ENCODE measurements at places on chromosomes 16 and 17. TPM values are rescaled to one million over a fixed set of nuclear protein-coding genes. Genes with fewer than 3 reads are reported as not detected.

DNA sequence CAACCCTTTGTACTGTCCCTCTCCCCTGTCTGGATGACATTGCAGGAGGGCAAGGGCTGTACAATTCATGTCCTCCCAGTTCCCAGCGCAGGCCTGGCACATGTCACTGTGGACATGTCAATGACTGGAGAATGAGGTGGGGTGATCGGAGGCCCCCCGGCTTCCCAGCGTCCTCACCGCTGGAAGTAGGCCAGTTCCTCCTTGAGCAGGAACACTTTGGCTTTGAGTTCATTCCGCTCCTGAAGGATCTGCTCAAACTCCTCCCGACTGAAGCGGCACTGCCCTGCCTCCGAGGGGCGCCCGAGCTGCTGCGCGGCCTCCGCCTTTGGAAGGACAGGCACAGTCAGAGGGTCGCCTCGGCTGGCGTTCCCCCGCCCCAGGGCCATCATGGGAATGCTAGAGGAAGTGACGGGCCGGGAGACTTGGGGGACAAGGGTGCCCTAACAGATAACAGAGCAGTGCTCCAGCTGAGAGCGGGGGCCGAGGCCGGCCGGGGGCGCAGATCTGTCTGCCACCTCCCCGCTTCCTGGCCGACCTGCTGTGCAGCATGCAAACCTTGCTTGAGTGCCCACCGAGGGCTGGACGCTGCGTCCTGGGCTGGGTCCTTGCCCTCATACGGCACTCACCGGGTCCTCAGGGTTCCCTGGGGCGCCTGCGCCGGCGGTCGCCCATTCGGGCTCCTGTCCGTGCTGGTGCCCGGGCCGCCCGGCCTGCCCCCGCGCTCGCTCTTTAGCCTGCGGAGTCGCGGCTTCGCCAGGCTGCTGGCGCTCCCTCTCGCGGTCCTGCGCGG, 1.3 kb downstream of the RILP start:
- DNase-seq, result no peak

Gene WFDC1
- 2.4 TPM for total RNA-seq

DNA sequence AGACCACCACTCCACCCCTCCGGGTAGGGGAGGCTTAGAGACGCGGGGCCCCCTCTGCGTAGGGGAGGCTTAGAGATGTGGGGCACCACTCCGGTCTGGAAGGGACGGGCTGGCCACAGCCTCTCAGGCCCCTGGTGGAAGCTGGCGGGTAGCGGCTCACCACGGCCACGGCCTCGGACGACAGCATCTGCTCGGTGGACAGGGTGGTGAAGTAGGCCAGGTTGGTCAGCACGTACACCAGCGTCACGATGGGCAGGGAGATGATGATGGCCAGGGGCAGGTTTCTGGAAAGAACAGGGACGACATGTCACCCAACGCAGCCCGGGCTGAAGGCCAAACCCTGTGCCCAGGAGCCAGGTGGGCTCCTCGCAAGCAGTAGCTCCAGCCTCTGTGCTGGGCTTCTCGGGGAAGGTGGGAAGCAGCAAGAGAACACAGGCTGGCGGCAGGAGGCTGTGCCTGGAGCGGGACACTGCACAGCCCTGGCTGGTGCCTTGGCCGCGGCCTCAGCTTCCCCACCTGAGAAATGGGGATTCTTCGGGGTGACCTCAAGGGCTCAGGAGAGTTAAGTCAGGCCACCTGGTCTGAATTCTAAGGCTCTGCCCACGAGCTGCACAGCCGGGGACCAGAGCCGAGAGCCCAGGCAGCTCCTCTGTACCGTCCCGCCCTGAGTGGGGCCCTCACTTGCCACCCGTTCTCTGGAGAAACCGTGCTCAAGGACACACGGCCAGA, 29.6 kb downstream of the SLC7A5 start:
- DNase-seq, result no peak

DNA sequence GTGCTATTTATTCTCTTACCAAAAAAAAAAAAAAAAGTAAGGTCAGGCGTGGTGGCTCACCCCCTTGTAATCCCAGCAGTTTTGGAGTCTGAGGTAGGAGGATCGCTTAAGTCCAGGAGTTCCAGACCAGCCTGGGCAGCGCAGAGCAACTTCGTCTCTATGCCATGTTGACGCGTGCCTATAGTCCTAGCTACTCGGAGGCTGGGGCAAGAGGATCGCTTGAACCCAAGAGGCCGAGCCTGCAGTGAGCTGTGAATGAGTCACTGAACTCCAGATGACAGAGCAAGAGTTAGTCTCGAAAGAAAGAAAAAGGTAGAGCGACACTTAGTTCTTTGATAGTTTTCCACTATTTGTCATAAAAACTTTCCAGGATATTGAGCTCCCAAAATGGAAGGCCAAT, 1.4 kb upstream of the TENT4B start:
- DNase-seq, result no peak

Gene TMEM186
- 5.5 TPM for total RNA-seq

GRCh38 chr17:19652595-19652994, 4.0 kb downstream of the ALDH3A2 start:
- DNase-seq, result no peak

DNA sequence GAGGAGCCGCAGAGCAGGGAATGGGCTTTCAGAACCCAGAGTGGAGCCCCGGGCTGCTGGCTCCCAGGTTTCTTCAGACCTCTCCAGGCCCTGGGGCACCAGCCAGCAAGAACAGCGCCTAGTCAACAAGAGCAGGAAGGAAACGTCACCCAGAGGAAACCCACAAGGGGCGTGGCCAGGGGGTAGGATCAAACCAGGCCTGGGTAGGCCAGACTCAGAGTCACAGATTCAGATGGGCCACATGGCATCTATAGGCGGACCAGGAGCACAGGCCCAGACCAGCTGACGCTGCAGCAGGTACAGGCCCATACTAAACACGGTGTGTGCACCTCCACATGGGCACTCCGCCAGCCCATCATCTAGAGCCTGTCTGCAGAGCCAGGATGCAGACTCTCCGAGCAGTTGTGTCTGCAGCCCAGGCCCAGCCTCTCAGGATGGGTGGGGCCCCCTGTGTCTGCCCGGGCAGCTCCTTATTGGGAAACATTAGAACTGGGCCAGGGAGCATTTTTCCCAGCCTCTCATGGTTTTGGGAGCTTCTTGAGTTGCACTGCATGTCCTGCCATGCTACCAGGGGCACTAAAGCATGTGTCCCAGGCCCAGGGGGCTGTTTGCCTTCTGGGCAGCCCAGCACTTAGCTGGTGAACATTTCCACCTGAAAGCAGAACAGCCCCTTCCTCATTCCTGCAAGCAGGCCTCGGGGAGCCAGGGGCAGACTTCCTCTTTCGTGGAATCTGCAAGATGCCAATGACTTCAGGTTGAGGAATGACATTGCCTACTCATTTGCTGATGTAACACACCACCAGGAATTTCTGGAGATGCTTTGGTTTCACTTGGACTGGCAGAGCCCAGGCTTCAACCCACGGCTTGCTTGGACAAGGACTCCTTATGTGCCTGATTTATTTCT, at the start of gene NLRP1:
TSS of gene NLRP1 (minus strand) at position 127 of the 904 bp plus-strand sequence. CDS start 552 bp downstream, outside the sequence.
- no peak for DNase-seq

Gene SLFN5
- 8.0 TPM for total RNA-seq

DNA sequence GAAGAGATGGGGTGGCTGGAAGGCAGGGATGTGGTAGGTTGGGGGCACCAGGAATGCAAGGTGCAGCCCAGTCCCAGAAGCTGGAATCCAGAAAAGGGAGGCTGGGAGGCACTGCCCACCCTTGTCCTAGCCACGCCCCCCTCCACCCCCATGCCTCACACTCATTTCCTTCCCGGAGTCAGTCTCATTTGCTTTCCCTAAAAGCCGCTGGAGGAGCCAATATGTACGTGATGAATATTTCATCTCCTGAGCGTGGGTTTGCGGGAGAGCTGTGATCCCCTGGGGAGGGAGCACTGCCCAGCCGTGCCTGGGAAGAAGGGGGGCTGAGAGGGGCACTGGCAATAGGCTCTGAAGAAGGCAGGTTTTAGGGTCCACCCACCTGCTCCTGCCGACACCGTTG, 124.5 kb upstream of the LHX1 start:
- no peak for DNase-seq

DNA sequence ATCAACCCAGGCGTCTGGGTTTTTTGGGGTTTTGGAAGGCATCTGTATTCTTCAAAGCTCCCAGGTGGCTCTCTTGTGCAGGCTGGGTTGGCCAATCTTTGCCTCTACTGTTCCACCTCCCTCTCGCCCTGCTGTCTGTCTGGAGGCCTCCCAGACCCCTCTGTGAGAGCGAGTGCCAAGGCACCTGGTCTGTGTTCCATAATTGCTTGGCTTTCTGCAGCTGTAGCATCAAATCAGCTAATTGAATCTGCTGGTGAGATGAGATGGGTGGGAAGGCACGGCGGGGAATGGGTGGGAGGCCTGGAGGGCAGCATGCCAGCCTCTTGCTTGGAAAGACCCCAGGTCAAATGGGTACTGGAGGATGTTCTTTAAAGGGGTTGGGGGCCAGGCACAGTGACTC, 52.5 kb upstream of the CLEC19A start:
- DNase-seq, result no peak

Gene CDRT15L2
- total RNA-seq, result not detected

Gene UTS2R
- total RNA-seq, result not detected

GRCh38 chr17:41284546-41284945, 9.0 kb downstream of the KRTAP9-7 start:
- no peak for DNase-seq

DNA sequence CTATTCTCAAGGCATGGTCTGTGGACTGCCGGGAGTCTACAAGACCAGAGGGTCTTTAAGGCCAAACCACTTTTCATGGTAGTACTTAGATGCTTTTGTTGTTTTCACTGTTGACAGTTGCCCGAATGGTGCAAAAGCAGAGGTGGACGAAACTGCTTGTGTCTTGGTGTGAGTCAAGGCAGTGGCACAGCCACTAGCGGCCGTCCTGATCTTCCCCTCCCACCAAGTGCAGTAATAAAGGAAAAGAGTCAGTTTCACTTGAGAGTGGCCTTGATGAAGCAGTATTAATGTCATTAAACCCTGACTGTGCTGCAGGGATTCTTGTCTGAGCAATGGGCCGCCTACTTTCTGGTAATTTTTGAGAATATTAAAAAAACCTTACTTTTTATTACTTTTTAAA, 109.1 kb downstream of the PRKCA start:
- no peak for DNase-seq

Gene CHMP1A
- 44.2 TPM for total RNA-seq

GRCh38 chr16:17238285-17239028, 232.3 kb downstream of the XYLT1 start:
- DNase-seq, result no peak

Measured in cerebellum (tissue), 4 donors.